ENCODE measurements at places on chromosomes 1 and 21.

DNA sequence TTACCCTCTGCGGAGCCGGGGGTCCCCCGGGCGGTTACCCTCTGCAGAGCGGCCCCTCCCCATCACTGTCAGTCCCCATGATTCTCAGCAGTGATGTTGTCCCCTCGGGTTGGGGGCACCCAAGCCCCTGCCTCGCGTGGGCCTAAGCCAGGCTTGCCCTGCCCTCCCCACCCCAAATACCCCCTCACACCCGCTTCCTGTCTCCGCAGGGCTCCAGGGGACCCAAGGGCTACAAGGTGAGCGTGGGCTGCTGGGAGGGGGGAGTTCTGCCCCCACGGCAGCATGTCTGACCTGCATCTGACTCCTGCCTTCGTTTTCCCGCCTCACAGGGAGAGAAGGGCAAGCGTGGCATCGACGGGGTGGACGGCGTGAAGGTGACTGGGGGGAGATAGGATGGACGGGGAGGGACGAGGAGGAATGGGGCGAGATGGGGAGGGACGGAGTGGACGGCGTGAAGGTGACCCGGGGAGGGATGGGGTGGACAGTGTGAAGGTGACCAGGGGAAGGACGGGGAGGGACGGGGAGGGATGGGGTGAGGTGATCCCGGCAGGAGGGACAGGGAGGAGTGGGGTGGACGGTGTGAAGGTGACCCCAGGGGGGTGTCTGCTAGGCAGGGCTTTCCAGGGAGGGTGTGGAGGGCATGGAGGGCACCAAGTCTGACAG, 8.6 kb downstream of the COL6A1 start:
- H3K27ac ChIP-seq, result no peak overlapping the region
- H3K4me1 ChIP-seq, result no peaks in the 10 kb centered on the region
- H3K36me3 ChIP-seq, result no peaks in the 10 kb centered on the region
- no peak for DNase-seq
- no peaks in the 10 kb centered on the region for H3K27me3 ChIP-seq

DNA sequence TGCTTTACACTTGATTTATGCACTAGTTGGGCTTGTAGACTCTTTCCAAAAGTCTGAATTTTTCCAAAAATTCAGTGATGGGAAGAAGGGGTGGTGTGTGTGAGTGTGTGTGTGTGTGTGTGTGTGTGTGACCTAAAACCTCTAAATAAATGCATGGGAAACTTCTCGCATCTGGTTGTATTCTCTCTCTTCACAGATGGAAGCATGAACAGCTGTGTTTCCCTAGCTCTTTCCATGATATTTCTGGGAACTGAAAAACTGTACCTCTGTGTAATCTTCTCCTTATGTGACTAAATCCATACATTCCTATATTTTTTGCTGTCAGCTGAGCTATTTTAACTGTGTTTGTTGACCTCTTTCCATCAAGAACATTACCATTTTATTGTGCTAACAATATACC, 26.2 kb upstream of the CYYR1 start:
- no peaks in the 10 kb centered on the region for H3K4me1 ChIP-seq
- no peak overlapping the region for H3K4me3 ChIP-seq
- H3K27me3 ChIP-seq, result no peaks in the 10 kb centered on the region

DNA sequence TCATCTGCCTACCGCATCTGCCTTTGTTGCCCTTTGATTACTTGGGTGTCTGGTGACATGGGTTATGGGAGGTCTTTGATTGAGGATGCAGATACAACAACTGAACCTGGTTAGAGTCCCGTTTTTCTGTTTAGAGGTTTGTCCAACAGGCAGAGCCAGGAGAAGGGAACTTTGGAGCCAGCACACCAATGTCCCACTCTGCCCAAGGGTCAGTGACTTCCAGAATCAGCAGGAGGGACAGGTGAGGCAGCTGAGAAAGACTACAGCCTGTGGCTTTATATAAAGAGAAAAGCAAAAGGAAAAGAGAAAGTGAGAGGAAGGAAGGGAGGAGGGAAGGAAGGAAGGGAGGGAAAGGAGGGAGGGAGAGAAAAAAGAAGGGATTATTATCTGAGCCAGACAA, 101.5 kb upstream of the ZNF644 start:
- peaks cover 5% of the 10 kb centered on the region for H3K27me3 ChIP-seq
- H3K36me3 ChIP-seq, result no peaks in the 10 kb centered on the region
- no peak for DNase-seq
- H3K27ac ChIP-seq, result no peak overlapping the region
- no peak overlapping the region for H3K4me3 ChIP-seq

DNA sequence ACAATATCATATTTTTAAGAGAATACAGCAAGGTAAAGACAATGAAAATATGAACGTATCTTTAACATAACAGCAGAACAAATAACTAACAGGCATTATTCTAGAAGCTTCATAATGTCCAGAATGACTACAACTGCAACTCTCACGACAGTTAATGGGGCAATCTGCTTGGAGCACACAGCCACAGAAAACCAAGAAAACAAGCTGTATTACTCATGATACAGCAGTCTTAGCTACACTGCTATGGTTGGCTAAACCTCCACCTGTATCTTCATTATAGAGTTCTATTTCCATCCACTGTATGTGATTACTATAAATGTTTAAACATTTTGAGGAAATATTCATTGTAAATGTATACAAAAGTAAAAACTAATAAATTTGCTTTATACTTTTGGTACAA, 139.9 kb downstream of the DPYD start:
- H3K27ac ChIP-seq, result no peak overlapping the region
- no peak for DNase-seq
- H3K4me1 ChIP-seq, result peaks cover 18% of the 10 kb centered on the region
- peaks cover 2% of the 10 kb centered on the region for H3K36me3 ChIP-seq

DNA sequence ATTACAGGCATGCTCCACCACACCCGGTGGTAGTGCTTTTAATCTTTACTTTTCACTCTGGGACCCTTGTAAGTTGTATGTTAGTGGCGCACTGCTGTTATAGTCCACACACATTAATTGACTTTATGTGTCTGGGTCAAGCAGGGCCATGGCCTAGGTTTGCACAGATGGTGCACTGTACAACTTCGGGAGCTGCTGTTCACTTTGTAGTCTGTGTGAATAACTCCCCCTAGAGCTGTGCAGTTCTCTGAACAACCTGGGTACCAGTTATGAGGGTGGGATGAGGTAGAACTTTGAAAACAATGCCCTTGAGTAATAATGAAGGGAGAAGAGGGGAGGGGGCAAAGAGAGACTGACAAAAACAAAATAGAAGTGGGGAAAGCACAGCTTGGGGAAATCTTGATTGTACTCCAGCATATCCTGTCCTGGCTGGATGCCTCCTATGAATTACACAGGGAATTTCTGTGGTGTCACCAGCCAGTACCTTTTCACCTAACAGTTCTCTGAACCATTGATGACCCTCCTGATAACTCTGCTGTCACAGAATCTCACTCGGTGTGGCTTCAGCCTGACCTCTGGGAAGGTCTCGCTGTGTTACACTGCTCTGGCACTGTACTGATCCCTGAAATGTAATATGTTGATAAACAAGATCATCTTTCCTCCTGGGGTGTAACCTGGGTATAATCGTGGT, 2.2 kb downstream of the PTGFRN start:
- peaks cover 18% of the 10 kb centered on the region for H3K27me3 ChIP-seq
- no peak overlapping the region for H3K27ac ChIP-seq
- no peak for DNase-seq
- no peak overlapping the region for H3K4me3 ChIP-seq
